ENCODE measurements at places on chromosomes 6 and 20.
A peak's percentile ranks its signal among the peaks of the same experiment; 100 is the strongest.

GRCh38 chr6:143026696-143027449 is 33.8 kb upstream of the AIG1 start:
- peak; percentile 23 for DNase-seq

- DNase-seq = no peak
Observed at GRCh38 chr20:61299104-61299503, 47.0 kb downstream of the CDH4 start.

- no peak for DNase-seq
Observed at GRCh38 chr6:134028438-134028837, 24.0 kb downstream of the SLC2A12 start.

- DNase-seq = no peak
Observed at GRCh38 chr20:43140726-43141125, 49.0 kb downstream of the PTPRT start.

DNA sequence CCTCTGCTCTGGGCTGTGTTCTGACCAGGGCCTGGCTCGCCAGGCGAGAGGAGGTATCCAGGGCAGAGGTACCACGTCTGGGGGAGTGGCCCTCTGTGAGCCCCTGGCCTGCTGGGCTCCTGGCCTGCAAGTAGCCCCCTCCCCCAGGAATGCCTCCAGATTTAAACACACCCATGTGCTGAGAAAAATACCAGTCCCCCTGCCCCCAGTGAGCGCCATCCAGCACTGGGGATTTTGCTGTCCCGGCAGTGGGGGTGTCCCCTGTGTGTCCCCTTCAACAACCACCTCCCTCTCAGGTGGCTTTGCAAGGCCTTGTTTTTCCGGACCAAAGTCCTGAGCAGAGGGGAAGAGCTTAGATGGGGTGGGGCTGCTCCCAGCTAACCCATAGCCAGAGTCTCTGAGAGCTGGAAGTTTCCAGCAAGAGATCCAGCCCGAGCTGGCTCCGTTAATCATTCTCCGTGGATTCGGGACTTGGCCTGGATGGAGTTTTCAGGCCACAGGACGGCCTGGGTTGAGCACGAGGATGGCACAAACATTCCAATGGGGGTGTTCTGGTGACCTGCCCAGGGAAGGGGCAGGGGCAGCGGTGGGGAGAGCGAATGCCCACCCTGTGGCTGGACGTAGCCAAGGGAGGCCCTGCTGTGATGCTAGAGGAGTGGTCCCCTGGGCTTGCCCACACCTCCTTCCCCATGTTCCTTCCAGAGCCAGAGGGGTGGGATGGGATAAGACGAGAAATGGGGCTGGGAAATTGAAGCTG is 29.0 kb downstream of the PCK1 start:
- no peak for DNase-seq

- no peak for DNase-seq
Observed at GRCh38 chr6:104326173-104327001, 533.3 kb downstream of the HACE1 start.

- no peak for DNase-seq
Observed at GRCh38 chr6:167575158-167575696, 250.3 kb downstream of the TTLL2 start.

DNA sequence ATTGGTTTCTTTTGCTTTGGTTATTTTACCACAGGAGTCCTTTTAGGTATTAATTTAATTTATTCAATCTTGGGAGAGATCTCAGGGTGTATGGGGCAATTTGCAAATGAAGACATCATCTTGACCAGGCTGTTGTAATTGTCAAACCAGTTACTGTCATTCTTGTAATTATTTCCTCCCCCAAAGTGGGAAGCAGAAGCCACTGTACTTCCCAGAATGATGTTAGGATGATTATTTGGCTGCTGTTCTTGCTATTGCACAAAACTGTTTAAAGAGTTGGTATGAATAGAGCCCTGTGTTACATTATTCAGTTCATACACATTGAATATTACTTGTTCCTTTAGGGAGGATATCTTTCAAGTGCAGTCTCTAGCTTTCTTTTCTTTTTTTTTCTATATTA is 1.7 kb downstream of the TAAR6 start:
- no peak for DNase-seq

GRCh38 chr6:41353333-41353732 is 17.9 kb downstream of the NCR2 start:
- DNase-seq = no peak

- DNase-seq = no peak
Observed at GRCh38 chr6:158314737-158315136, 2.5 kb downstream of the TULP4 start.

GRCh38 chr20:22993823-22994222 is 41.3 kb upstream of the SSTR4 start:
- DNase-seq = no peak

- no peak for DNase-seq
Observed at GRCh38 chr6:2562721-2563451, 187.8 kb downstream of the MYLK4 start.

DNA sequence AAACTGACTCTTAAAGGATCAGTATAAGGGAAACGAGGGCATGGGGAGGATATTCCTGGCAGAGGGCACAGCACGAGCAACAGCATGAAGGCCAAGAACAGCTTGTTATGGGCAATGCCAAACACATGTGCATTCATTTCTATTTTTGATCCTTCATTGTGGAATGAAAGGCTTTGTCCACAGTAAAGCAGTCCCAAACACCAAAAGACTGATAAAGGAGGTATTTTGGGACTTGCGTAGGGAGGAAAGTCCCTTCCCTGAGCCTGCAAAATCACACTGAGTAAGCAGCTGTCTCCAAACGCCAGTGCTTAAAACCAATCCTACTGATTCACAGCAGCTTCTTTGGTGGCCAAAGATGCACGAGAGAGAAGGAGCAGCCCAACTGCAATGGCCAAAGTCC is 138.2 kb downstream of the UNC5CL start:
- DNase-seq = no peak

DNA sequence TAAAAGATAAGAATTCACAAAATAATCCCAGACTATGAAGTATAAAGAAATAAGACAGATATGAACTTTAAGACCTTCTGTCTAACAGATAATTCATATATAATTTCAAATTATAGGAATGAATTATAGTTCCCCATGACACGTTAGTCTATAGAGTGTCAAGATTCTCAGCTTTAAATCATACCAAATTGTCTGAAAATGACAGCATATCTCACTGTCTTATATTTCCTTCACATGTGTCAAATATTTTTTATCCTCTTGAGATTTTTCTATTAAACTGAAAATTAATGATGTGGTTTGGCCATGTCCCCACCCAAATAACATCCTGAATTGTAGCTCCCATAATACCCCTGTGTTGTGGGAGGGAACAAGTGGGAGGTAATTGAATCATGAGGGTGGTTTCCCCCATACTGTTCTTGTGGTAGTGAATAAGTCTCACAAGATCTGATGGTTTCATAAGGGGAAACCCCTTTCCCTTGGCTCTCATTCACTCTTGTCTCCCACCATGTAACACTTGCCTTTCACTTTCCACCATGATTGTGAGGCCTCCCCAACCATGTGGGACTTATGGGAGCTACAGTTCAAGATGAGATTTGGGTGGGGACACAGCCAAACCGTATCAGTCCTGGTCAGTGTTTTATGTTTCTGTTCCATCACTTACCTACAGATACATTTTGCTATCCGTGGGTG is 825.3 kb upstream of the GJE1 start:
- no peak for DNase-seq

DNA sequence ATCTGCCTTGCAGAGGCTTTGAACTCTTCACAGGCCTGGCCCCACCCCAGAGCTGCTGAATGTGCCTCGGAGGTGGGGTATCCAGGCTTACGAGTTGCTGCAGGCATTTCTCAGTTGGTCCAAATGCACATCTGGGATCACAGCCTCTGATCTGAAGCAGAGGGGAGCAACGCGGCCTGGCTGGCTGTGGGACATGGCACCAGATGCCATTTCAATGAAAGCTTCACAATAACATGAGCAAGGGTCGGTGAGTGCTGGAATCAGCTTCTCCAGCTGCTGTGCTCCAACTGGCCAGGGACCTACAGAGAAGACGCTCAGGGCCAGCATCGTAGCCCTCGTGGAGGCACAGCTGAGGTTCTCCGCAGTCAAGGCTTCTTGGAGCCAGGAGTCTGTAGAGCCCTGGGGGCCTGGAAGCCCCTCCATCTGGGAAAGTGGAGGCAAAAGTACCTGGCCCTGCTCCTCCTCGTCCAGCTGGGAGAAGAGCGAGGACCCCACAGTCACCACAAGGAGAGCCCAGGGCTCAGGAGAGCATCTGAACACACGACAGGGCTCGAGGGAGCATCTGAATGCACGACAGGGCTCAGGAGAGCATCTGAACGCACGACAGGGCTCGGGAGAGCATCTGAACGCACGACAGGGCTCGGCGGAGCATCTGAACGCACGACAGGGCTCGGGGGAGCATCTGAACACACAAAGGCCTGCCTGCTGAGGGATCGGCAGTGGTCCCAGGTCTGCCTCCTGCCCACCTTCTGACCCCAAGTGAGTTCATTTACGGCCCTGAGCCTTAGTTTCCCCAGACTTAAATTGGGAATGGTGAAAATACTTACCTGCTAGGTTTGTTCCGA is 165.2 kb downstream of the DLL1 start:
- no peak for DNase-seq

Measured in activated CD4-positive, alpha-beta T cell treated with anti-CD3 and anti-CD28 coated beads for 1 hour (primary cell).